ENCODE measurements at places on chromosomes 7 and 10. TPM values are rescaled to one million over a fixed set of nuclear protein-coding genes. Genes with fewer than 3 reads are reported as not detected.

DNA sequence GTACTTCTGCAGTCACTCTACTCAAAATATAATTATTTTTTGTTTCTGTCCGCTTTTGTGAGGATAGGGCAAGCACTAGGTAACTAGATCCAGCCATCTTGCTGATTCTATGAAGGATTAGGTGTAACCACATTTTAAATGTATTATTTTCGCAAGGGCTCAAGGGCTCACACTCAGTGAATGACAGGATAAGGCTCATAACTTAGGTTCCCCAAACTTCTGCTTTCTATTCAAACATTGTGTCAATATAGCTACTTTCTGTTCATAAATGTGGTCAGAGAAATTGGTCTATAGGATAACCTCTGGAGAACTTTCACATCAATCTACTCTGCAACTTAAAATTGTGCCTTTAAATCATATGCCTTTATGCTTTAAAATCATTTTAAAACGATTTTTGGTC, 1141.2 kb downstream of the SORCS1 start:
- no peak for DNase-seq

- no peak for DNase-seq
Measured at GRCh38 chr7:29483219-29484104, 80.2 kb upstream of the PRR15 start.

DNA sequence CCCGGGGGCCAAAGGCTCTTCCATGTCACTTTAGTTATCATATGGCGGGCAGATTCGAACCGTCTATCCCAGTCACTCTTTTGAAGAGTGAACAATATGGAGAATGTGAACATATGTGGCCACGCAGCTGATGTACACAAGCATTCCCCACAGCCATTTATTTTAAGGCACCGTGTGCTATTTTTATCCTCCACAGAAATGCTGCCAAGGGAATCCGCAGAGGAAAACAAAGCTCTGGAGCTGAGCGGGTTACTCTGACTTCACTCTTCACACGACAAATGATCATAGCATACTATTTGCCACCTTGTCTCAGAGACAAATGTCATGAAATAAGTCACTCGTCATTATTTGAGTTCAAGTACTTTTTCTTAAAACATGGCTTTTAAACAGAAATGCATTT, 100.3 kb downstream of the CTBP2 start:
- DNase-seq = no peak

- no peak for DNase-seq
Measured at GRCh38 chr7:155652156-155653114, 8.0 kb downstream of the RBM33 start.

DNA sequence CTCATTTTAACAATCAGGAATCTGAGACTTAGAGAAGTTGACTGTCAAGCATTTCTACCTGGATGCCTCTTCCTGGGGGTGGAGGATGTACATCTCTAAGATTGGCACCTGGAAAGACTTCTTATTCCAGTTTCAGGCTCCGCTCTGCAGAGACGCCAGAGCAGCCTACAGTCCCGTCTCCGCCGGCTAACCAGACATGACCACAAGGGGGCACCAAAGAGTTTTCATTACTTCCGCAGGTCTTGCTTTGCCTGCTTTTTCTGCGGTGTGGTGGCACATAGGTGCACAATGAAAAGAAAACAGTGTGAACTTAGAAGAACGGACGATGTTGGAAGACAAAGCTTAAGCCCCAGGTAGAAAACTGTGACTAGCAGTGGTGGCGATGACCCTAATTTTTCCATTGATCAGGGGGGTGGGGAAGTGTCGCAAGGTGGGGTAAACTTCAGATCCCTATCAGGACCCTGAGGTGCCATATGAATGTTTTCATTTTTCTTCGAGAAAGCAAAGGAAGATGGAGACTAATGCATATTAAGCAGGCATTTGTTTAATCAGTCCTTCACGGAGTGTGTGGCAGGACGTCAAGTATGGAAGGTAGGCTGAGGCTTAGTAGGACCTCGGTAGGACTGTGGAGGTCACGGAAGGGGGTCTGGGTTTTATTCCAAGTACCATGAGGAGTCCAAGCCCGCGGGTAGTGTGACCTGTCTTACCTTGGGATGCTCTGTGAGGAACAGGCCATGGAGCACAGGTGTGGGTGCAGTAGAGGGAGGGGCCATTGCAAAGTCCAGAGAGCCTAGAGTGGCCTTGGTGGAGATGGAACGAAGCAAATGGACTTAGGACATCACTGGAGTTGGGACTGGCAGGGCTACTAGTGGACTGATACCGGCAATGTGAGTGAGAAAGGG, 60.1 kb upstream of the SORCS3 start:
- peak; percentile 52 for DNase-seq

- DNase-seq = no peak
Measured at GRCh38 chr7:157445246-157445955, 108.6 kb downstream of the DNAJB6 start.

GRCh38 chr7:125555916-125556315, 626.3 kb upstream of the POT1 start:
- no peak for DNase-seq

DNA sequence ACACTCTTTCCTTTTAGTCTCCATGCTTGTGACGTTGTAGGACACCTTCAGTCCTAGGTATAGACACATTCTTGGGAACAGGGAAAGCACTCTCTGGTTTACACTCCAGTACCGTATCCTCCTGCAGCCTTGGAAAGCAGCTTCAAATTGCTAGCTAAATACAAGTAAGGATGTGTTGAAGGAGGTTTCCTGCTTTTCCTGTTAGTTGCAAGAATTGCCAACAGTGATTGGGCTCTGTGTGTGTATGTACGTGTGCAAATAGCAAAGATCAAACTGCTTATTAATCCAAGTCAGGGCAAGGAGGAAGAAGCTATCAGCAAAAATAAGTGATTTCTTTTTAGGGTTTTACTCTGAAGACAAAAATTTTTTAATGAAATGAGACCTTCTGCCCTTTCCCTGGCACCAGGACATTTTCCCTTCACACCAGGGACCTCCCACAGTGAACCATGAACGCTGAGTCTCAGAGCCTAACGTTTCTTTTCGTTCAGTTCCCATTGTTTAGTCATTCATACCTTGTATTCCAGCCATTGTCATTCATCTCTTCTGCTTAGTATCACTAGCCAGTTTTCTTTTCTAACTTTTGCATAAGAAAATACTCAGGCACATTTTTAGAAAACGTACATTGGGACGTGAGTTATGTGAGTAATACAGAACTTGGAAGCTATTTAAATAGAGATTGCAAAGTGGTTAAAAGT, 36.9 kb upstream of the AUTS2 start:
- no peak for DNase-seq

- DNase-seq = no peak
Measured at GRCh38 chr7:95261895-95262415, 62.4 kb downstream of the PON1 start.

Gene CPA2
- 0.32 TPM for total RNA-seq

Gene LIPF
- total RNA-seq = not detected

Gene PPP1R17
- not detected for total RNA-seq

Gene AS3MT
- total RNA-seq = 5.2 TPM
